ENCODE measurements at places on chromosomes 5 and 9.

- no peak for DNase-seq
Measured at GRCh38 chr9:105676351-105676923, 14.2 kb downstream of the TAL2 start.

- DNase-seq = no peak
Measured at GRCh38 chr5:76469656-76470290, 66.7 kb downstream of the IQGAP2 start.

GRCh38 chr9:38185647-38186403 lies 116.8 kb upstream of the SHB start:
- no peak for DNase-seq

DNA sequence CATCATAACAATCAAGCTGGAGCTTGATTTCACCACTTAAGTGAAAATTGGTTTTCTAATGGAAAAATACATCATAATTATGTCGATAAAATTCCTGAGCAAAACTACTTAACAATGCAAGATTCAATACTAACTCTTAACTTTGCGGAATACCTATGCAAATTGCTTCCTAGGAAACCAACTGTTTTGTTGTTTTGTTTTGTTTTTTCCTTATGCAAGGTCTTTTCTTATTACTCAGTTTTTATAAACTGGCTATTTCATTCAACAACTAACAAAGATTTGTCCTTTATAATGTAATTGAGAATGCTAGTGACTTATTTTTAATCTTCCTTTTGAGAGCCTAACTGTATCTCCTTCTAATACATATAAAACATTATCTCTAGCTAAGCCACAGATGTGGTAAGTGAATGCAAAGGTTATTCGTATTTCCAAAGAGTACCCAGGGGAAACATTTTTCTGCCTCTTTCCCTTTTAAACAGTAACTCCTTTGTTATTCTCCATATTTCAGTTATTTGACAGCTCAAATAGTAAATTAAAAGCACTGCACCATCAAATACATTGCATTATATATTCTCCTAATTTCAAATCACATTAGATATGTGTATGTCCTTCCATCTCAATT lies 609.4 kb downstream of the SLCO4C1 start:
- DNase-seq = no peak

All from HepG2 (cell line).